Fibroblast of mammary gland (primary cell): ENCODE measurements at places on chromosomes 5 and 9.
A peak's percentile ranks its signal among the peaks of the same experiment; 100 is the strongest.

- DNase-seq, result peak; percentile 89
Measured at GRCh38 chr5:143177263-143177983, 226.1 kb downstream of the NR3C1 start.

- DNase-seq, result peak; percentile 98
Measured at GRCh38 chr5:97071101-97071500, 71.3 kb downstream of the LIX1 start.

DNA sequence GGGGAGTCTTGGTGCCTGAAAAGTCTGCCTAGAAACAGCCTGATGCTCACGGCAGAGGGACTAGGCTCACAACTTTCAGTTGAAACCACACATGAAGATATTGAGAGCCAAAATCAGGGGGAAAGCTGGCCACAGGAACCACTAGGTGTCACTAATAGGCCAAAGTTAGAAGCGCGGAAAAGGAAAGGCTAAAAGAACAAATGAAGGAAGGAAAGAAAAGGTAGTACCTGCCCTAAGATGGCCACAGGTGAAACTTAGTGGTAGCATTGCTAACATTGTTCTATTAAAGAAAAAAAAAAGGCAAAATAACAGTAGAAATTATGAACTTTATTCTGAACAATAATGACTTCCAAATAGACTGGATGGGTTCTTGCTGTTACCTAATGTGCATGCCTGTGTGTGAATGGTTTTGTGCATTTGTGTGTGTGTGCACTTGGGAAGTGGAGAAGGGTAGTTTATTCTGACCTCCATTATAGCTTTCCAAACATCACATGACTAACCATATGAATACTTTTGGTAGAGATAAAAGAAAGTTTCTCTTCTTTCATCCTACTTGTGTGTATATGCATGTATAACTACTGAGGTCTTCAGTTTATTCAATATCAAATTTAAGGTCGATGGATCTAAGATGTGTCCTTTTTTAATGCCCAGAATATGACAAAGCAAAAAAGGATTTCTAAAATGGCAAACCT is 2.1 kb upstream of the RFESD start:
- DNase-seq, result peak; percentile 67

DNA sequence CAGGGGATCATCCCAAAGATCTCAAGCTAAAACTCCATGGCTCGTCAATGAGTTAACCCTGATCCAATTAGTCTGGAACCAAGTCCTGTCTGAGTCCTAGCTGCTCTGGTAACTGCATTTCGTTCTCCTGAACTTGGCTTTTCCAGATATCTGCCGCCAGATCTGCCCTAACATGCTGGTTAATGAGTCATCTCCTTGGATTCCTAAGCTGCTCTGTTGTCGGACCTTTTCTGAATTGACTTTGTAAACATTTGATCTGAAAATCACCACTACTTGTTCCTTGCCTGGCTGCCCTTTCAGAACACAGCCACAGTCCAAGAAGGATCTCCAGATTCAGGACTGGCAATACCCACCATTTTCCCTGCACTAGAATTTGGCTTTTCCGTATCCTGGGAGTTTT is 473.0 kb downstream of the ZSWIM6 start:
- DNase-seq, result peak; percentile 57

- DNase-seq, result peak; percentile 47
Measured at GRCh38 chr9:95107001-95107749, 210.3 kb downstream of the FANCC start.

DNA sequence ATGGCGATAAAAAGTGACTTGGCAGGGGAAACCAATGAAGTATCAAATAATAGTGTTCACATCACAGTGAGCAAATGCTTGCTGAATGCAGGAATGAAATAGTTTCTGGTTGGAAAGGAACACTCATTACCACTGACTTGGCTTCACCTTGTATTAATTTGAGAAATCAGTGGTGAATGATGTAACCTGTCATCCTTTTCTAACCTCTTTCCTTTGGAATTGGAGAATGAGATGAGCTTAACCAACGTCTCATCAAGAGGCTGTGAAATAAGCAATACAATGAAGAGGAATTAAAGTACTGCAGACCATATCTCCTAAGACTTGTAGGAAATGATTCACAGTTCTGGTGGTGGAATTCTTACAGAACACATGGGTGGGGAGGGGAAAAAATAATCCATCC is 192.2 kb downstream of the DMAC1 start:
- DNase-seq, result peak; percentile 10

- DNase-seq, result peak; percentile 30
Measured at GRCh38 chr9:101477736-101478135, 42.2 kb upstream of the ALDOB start.

- no peak for DNase-seq
Measured at GRCh38 chr9:109277451-109277850, 43.4 kb downstream of the EPB41L4B start.

GRCh38 chr5:56496581-56497063 is 263.5 kb upstream of the ANKRD55 start:
- no peak for DNase-seq
